Stimulated activated CD8-positive, alpha-beta memory T cell treated with anti-CD3 and anti-CD28 coated beads, Interleukin-7, amount 100 ng/mL, for 48 hours (primary cell): ENCODE measurements at places on chromosomes 1 and 21.

GRCh38 chr1:245444147-245444828, 289.5 kb downstream of the KIF26B start:
- DNase-seq = no peak

DNA sequence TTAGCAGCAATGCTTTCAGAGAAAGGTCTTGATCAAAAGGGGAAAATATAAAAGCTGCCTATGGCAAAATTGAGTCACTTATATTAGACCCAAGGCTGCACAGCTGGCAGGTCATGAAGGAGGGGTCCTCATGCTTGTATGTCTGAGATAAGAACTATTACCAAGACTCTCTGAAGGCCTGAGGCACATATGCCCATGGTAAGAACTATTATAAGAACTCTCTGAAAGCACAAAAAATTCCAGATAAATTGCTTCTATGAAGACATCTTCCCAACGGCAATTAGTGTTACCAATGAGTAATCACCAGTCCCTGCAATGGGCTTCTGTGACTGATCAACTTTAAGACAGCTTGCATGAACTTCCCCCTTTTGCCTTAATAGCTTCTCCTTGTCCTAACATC, 42.8 kb upstream of the LRIF1 start:
- DNase-seq = no peak

DNA sequence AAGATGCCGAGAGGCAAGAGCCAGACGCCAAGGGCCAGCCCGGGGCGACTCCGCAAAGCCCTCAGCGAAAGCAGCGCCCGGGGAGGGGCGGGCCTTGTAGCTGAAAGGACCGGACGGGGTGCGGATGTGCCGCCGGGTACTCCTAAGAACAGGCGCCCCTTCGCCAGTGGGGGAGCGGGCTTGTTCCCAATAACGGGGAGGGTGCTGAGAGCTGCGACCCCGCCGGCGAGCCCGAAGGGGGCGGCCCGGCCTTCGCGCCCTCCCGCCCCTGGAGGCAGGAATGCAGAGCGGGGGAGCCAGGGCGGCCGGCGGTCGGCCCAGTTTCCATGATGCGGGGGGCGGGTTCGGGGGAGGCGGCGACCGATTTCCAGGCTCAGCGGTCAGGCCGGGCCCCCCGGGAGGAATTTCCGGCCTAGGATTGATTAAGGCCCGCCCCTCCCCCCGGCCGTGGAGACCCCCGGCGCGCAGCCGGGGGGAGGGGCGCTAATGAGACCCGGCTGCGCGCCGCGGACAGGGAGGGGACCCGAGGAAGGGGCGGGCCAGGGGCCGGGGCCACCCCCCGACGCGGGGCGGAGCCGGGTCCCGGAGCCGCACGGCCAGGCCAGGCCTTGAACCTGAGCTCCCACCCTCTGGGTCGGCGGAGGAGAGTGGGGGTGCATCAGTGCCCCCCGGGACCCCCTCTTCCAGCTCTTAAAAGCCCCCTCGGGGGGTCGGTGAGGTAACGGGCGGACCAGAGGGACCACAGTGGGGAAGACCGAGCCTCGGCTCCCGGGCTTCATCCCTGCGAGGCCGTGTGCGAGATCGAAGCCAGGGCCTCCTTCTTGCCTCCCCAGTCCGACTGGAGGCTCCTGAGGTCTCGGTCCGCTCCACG, 898 bp upstream of the TMEM200B start:
- peak; percentile 49 for DNase-seq

- DNase-seq = no peak
Measured at GRCh38 chr1:1939296-1940122, 20.4 kb upstream of the TMEM52 start.

DNA sequence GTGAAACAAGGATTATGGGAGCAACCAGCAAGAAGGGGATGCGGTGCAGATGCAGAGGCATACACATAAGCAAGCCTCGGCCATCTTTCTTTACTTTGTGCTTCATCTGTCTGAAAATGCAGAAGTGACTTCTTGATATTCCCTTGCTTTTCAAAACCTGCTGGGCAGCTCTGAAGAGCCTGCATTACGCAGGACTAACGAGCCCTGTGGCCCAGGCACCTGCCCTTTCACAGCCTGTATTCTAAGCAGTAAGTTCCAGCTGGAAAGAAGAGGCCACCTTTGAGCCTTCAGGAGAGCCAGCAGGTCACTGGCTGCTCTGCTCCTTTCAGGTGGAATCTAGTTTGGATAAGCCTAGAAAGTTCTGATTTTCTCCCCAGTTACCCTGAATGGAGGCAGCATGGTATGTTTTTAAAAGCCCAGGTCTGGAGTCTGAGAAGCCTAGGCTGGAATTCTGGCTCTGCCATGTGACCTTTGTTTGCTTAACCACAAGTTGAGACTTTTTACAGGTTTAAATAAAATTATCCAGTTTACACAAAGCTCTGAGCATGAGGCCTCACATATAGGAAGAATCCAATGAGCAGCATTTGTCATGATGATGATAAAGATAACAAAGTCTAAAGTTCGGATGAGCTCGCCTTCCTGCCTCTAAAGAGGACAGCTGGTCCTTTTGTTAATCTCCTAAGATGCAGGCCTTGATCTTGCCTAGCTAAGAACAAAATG, 122.9 kb downstream of the UBR4 start:
- DNase-seq = no peak
